ENCODE measurements at places on chromosomes 13 and 19.
A peak's percentile ranks its signal among the peaks of the same experiment; 100 is the strongest.

DNA sequence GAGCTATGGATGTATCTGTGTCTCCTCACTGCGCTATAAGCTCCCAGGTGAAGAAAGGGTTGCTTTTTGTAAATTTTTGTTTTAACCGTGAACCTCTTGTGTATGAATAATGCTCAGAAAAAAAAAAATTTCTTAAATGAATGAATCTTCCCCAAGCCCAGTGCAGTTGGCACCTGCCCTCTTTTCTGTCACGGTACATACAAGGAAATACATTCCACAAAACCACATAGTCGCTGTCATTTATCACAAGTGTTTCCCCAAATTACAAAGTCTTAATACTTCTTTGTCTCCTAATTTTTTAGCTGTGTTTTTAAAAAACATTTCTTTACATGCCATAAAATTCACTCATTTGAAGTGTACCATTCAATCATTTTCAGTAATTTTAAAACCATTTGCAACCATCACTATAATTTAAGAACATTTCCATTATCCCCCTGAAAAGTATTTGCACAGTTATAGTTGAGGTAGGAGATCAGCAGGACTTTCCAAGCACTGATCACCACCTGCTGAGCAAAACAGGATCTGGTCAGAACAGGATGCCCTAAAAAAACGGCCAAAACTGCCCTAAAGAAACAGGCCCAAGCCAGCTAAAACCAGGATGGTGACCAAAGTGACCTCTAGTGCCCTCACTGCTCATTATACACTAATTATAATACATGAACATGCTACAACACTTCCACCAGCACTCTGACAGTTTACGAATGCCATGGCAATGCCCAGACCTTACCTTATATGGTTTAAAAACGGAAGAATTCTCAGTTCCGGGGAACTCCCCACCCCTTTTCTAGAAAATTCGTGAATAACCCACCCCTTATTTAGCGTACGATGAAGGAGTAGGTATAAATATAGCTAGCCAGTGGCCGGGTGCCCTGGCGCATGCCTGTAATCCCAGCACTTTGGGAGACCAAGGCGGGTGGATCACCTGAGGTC is 1.3 kb upstream of the TEX30 start:
- DNase-seq, result no peak

GRCh38 chr13:22126433-22127021 is 455.7 kb downstream of the FGF9 start:
- no peak for DNase-seq

GRCh38 chr13:51317262-51317661 is 22.2 kb upstream of the SERPINE3 start:
- peak; percentile 82 for DNase-seq

DNA sequence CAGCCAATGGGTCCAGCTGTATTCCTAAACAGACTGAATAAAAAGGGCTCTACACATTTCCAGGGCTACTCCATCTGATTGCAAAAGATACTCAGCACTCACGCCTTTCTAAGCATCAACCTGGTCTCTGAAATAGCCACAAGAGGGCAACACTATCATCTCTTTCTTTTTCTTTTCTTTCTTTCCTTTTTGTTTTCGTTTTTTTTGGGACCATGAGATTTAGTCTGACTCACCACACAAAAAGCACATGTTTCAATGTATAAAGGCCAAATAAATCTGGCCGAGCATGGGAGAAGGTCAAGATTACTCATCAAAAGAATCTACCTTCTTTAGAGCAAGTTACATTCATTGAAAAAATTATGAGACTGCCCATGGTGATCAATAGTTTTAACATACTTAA is 805.6 kb upstream of the ARGLU1 start:
- peak; percentile 40 for DNase-seq

- no peak for DNase-seq
Observed at GRCh38 chr19:2111425-2111824, 14.7 kb downstream of the IZUMO4 start.

DNA sequence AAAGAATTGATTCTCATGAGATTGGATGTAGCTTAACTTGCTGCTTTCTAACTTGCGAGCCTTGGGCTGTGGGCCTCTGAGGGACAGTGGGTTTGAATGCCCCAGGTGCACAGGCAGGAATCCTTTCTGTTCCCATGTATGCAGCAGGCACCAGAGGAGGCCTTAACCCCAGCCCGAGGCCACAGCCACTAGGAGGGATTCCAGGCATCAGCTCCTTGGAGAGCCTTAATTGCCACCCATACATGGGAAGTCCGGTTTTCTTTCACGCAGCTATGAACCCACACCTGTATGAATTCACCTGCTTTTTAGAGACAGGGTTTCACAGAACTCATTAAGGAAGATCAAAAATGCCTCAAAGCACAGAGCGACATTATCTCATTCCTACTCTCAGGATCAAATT is 117.9 kb downstream of the CRYL1 start:
- DNase-seq, result no peak

All from COLO829 (cell line).